ENCODE measurements at places on chromosomes 5 and 9.

DNA sequence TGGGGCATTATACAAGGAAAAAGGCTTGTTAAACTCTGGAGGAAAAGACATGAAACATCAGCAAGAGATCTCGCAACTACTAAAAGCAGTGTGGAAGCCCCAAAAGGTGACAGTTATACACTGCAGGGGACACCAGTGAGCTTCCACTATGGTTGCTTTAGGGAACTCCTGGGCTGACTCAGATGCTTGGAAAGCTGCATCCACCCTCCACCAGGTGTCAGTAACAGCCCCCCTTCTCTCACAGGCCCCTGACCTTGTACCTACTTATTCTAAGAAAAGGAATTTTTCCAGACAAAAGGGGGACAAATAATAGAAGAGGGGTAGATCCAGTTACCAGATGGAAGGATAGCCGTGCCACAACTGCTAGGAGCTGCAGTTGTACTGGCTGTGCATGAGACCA is 154.4 kb upstream of the COX7C start:
- DNase-seq: no peak

DNA sequence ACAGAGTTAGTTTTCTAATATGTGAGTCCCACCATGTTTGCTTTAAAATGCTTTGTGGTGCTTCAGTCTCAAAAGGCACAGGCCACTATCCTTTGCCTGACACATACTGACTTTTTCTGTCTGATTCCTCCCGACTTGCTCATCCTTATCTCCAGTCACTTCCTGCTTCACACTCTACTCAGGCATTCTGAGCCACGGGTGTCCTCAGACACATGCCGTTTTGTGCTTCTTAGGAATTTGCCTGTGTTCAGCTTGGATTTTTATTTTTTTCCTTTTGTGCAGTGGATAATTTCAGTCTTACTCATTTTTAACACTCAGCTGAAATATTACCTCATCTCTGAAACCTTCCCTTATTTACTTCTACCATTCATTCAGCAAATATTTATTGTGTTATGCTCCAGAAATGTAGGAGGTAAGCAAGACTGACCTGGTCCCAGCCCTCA is 54.1 kb downstream of the MAN2A1 start:
- no peak for DNase-seq

GRCh38 chr5:61313960-61314681 is 17.9 kb upstream of the ZSWIM6 start:
- DNase-seq: no peak

- DNase-seq: no peak
Measured at GRCh38 chr9:107733523-107733894, 243.9 kb upstream of the KLF4 start.

Measured in activated CD8-positive, alpha-beta memory T cell treated with anti-CD3 and anti-CD28 coated beads for 1 hour (primary cell).